ENCODE measurements at places on chromosomes 6 and 20. TPM values are rescaled to one million over a fixed set of nuclear protein-coding genes. Genes with fewer than 3 reads are reported as not detected.

The SHLD1 gene
- total RNA-seq, result 8.6 TPM

The CCN5 gene
- total RNA-seq, result not detected

The CRISP3 gene
- not detected for total RNA-seq

The FOXS1 gene
- total RNA-seq, result not detected

The SPAG4 gene
- total RNA-seq, result 7.2 TPM

The DEFB112 gene
- not detected for total RNA-seq

The CLDN20 gene
- not detected for total RNA-seq

The SPO11 gene
- not detected for total RNA-seq

The NNAT gene
- not detected for total RNA-seq

The MCHR2 gene
- total RNA-seq, result not detected

The MOXD1 gene
- not detected for total RNA-seq

The AKAP7 gene
- total RNA-seq, result 2.5 TPM

The PMEPA1 gene
- total RNA-seq, result 2.3 TPM

The POLR1C gene
- 30.1 TPM for total RNA-seq

The ZNF334 gene
- 3.0 TPM for total RNA-seq

The UST gene
- 7.5 TPM for total RNA-seq

The TPX2 gene
- total RNA-seq, result 122 TPM

The TDRD6 gene
- total RNA-seq, result not detected

The UBD gene
- total RNA-seq, result 3.7 TPM

The DPPA5 gene
- total RNA-seq, result not detected

The C20orf202 gene
- not detected for total RNA-seq

The XKR7 gene
- 0.03 TPM for total RNA-seq

The BTN1A1 gene
- 0.21 TPM for total RNA-seq

The NOL7 gene
- total RNA-seq, result 92.5 TPM

The GNL1 gene
- 117 TPM for total RNA-seq

The ZBP1 gene
- 1.0 TPM for total RNA-seq

The ZNF322 gene
- total RNA-seq, result 9.4 TPM

The IRF4 gene
- total RNA-seq, result 704 TPM

The NMBR gene
- total RNA-seq, result not detected

The CST4 gene
- total RNA-seq, result not detected

The NFATC2 gene
- total RNA-seq, result 41.1 TPM

The NRSN1 gene
- total RNA-seq, result not detected

The PPP1R14C gene
- total RNA-seq, result not detected

The JPH2 gene
- total RNA-seq, result 0.42 TPM

The HDGFL1 gene
- total RNA-seq, result not detected

The SAMD10 gene
- 21.4 TPM for total RNA-seq

The PDE7B gene
- total RNA-seq, result not detected

The CGAS gene
- 37.5 TPM for total RNA-seq
